Right cardiac atrium (tissue), 5 donors: ENCODE measurements at places on chromosomes 11 and 22. TPM values are rescaled to one million over a fixed set of nuclear protein-coding genes. Genes with fewer than 3 reads are reported as not detected.

KRTAP5-8 gene
- total RNA-seq, result not detected

DNA sequence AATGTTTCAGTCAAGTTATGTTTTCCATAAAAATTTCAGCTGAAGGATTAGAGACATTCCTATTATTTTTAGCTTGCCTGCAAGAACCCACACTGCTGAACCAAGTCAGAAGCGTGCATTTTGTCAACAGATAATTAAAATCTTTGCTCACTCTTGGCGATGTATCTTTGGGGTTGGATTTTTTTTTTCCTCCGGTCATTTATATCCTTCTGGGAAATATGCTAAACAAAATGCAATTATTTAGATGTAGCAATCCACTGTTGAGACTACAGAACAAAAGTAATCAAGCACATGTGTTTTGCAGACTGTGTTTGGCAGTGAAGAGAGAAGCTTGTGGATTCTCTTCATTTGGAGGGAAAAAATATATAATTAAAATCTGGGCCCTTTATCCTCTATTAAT lies 15.3 kb upstream of the NELL1 start:
- DNase-seq, result no peak

ZNF214 gene
- 2.1 TPM for total RNA-seq

GRCh38 chr11:2691991-2692875 lies 7.6 kb downstream of the KCNQ1OT1 start:
- no peak for DNase-seq

DNA sequence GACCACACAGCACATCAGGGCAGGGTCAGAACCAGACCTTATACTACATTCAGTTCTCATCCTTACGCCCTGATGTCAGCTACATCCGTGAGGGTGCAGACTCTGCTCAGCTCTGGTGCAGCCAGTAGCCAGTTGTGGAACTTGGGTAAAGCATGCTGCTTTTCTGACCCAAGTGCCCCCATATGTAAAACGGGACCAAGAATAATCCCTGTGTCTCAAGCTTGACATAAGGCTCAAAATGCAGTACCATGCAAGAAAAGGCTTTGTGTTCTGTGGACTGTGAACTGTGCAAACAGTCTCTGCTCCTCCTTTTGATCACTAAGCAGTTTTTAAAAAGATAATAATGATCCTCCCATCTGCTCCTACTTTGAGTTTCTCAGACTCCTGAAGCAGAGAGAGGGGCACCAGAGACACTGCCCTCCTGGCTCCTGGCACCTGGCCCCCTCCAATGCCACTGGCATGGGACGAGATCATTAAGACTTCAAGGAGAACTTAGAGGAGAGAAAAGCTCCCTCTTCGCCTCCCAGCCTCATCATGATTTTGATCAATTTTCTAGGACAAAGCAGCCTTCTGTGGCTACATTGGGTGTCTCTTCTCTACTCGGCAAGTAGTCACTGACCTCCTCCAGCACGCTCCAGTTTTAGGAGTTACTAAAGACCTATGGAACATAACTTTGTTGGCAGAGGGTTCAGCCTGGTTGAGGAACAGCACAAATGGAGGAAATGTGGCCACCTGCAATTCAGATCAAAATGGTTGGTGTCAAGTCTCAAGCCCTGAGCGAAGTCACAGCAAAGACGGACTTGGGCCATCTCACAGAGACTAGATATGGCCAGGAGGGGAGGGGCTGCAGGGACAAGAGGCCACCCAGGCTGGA lies 23.9 kb downstream of the IL10RA start:
- DNase-seq, result no peak

RAB39A gene
- total RNA-seq, result 0.51 TPM

DNA sequence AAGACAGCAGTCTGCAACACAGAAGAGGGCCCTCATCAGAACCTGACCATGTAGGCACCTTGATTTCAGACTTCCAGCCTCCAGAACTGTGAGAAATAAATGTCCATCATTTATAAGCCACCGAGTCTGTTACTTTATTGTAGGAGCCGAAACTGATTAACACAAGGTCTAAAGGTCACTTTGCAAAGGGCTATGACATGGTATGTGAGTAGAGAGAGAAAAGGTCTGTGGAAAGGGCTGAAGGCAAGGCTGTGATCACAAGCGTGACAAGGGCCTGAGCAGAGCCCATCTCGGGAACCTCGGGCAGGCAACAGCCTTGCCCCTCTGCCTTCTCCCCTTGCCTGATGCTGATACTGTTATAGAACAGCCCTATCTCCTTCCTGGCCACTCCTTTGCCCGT lies 73.4 kb upstream of the TEAD1 start:
- no peak for DNase-seq

GRCh38 chr11:3341298-3341697 lies 37.6 kb downstream of the ZNF195 start:
- no peak for DNase-seq

- no peak for DNase-seq
Measured at GRCh38 chr11:57379732-57380131, 1.2 kb downstream of the PRG3 start.

BIK gene
- total RNA-seq, result not detected

DNA sequence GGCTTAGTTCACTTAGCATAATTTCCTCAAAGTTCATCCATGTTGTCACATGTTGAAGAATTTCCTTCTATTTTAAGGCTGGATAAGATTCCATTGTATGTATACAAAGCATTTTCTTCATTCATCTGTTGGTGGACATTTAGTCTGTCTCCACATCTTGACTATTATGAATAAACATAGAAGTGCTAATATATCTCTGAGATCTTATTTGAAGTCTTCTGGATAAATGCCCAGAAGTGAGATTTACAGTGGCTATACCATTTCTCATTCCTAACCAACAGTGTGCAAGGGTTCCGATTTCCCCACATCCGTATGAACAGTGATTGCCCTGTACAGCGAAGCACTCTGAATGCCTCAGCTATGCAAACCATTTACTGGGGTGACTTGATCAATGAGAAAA lies 6.6 kb upstream of the ZFTA start:
- no peak for DNase-seq

SUSD2 gene
- total RNA-seq, result 7.4 TPM

LARGE2 gene
- 0.20 TPM for total RNA-seq

GRCh38 chr11:72773291-72773690 lies 20.6 kb downstream of the STARD10 start:
- peak; percentile 78 for DNase-seq

GRCh38 chr22:22243033-22243680 lies 1.4 kb upstream of the VPREB1 start:
- no peak for DNase-seq

DNA sequence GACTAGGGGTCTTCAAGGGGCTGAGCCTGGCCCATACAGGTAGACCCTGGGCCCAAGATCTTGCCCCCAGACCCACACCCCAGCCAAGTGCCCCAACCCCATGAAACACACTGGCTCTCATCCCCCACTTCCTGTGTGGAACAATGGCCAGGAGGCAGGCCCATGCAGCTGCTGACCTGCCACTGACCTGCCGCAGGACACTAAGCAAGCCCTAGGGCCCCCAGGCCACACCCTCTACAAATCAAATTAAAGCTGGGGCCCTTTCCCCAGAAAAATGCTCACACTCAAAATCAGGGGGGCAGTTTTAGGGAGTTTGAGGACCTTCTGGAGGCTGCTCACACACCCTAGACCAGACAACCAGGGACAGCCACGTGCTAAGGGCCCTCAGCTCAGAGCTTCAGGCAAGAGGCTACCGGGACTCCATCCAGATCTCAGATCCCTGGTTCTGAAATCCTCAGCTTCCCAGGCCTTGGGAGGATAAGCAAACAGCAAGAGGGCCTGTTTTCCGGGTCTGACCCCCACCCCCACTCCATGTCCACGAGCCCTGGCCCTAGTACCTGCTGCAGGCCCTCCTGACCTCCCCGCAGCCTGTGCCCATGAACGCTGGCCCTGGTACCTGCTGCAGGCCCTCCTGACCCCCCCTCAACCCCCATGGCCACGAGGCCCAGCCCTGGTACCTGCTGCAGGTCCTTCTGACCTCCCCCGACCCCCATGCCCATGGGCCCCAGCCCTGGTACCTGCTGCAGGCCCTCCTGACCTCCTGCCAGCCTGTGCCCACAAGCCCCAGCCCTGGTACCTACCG lies 10.0 kb downstream of the CARD10 start:
- DNase-seq, result peak; percentile 65

GRCh38 chr11:119488256-119488995 lies 65.5 kb upstream of the THY1 start:
- no peak for DNase-seq

DNA sequence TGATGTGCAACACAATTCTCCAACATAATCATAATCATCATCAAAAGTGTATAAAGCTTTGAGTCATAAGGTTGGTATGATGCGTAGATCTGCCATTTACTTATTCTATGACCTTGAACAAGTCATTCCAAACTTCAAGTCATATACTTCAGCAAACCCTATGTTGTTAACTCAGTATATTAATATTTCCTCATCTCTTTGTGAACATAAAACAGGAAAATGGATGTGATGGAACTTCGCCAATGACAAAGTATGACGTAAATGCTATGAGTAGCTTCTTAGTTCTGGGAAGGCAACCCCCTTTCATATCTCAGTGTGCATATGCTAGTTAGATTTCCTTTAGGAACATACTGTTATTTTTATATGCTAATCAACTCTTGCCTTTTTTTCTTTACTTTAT lies 102.7 kb upstream of the ANO3 start:
- DNase-seq, result no peak

- no peak for DNase-seq
Measured at GRCh38 chr11:10493041-10493663, 38.1 kb downstream of the AMPD3 start.

- DNase-seq, result peak; percentile 63
Measured at GRCh38 chr11:2138431-2139122, 612 bp downstream of the IGF2 start.

DNA sequence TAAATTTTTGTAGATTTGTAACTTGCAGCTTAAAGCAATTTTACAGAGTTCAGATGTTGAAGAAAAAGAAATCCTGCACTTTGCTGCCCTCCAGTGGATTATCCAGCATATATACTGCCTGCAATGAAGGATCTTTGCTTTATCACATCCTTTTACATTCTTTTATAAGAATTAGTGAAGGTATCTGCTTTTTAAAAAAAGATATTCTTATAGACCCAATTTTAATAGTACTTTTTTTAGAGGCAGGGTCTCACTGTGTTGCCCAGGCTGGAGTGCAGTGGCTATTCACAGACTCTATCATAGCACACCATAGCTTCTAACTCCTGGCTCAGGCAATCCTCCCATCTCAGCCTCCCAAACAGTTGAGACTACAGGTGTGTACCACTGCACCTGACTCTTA lies 60.7 kb downstream of the TTC17 start:
- DNase-seq, result no peak

DNA sequence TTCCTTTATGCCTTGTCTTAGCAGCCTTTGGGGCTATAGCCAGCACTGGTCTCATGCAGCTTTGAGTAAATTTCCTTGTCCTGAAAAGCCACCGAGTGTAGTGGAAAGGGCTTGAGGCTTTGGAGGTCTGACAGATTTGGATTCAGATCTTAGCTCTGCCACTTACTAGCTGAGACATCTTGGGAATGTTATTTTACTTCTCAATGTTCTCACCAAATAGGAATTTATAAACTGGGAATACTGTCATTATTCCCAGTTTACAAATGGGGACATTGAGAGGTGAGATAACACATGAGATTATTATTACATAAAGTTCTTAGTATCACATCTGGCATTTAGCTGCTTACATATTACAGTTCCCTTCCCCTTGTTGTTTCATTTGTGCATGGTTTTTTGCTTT lies 95.5 kb downstream of the COMMD9 start:
- DNase-seq, result no peak

- no peak for DNase-seq
Measured at GRCh38 chr11:33997584-33998251, 53.8 kb upstream of the CAPRIN1 start.

GRCh38 chr11:120931057-120931779 lies 92.7 kb upstream of the TBCEL start:
- DNase-seq, result no peak

OR51B2 gene
- total RNA-seq, result not detected

PGA4 gene
- 4.9 TPM for total RNA-seq

BCO2 gene
- total RNA-seq, result 85.6 TPM

DNAJB13 gene
- not detected for total RNA-seq

POU2AF3 gene
- total RNA-seq, result 0.42 TPM
